NCI-H345 (cell line): ENCODE measurements at places on chromosomes 12 and 14.

DNA sequence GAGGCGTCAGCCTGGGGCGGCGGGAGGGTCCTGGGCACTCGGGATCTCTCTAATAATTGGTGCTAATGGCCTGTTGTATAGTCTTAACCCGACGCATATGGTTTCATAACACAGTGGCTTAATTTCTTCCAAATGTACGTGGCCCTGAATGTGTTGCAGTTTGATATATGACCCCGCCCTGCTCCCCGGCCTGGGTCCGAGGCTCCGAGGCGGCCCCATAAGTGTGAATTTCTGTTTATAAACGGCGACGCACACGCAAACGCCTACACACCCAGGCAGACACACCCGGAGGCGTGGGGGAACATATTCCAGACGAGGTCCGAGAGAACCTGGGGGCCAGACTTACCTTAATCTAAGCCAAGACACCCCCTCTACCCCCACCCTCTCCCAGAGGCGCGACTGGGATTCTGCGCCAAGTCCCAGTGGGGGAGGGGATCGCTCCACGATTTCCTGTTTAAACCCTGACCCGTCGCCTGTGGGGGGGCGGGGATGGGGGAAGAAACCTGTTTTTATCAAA lies 9.7 kb upstream of the HOXC6 start:
- no peak for DNase-seq

DNA sequence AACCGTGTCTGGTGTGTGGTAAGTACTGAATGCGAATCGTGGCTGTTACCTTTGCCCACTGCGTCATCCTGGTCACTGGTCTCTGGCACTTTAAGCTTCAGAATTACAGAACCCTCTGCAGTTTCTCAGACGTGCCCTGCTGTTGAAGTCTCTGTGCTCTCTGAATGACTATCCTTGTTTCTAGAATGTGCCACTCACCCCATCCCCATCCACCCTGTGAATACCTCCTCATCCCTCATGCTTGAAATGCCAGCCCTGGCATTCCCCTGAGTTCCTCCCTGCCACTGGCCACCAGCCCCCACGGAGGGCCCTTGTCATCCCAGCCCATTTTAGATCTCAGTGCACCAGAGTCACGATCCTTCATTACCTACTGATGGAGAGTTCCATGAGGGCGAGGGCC lies 21.3 kb downstream of the TPCN1 start:
- DNase-seq, result no peak

DNA sequence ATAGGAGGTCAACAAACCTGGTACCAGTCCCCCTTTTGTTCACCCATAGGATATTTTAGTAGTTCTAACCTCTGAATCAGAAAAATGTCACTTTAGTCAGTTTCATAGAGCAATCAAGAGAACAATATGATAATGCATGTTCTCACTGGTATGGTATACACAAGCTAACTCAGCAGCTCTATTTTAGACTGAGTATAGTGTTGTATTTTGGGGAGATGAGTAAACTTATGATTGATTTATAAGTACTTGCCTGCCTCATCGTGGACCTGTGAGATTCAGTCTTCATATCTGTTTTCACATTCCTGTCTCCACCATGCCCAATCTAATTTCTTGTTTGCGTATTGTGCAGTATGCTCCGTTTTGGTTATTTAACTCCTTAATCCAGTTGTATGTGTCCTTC lies 20.9 kb downstream of the COX16 start:
- no peak for DNase-seq

DNA sequence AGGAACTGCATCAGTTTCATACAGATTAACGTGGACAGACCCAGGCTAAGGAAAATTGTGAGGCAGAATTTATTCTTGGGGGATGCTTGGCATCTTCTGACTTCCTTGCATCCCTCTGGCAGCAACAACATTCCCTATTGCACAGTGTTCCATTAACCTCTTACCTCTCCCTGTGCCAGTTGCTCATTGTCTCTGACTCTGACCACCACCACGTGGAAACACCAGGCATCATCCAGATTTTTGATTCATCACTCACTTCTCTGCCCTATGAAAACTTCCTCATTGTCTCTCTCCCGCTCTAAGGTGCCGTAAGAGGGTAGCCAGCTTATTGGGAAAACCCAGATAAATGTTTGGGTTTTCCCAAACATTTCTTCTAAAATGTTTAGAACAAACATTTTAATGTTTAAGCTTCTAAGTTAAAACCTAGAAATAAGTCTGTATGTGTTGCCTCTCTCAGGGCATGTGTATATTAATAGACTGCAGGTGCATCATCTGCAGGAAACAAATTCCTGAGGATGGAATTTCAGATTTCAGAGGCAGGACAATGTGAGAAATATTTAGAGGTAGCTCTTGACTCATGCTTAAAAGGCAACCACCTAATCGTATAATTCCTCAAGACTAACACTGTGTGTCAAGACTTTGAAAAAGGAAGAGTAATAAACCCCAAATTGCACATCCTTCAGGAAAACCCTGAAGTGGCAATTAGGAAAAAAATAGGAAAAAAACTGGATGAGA lies 64.5 kb upstream of the SLC35F4 start:
- DNase-seq, result no peak

GRCh38 chr14:101736071-101736470 lies 25.4 kb upstream of the PPP2R5C start:
- DNase-seq, result no peak

GRCh38 chr12:39329876-39330275 lies 113.0 kb downstream of the KIF21A start:
- no peak for DNase-seq

DNA sequence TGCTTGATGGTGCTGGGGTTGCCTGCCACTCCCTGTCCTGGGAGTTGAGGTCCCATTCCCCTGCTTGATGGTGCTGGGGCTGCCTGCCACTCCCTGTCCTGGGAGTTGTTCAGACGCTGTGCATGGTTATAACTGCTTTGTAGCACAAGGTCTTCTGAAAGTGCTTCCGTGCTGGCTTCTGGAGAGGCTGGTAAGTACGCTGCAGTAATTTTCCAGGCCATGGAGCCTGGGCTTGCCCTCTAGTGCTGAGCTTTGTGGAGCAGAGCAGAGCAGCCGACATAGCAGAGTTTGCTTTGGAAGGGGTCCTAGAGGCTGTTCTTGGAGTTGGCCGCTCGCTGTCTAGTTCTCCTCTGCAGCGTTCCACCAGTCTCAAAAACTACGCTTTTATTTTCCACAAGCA lies 6.3 kb downstream of the B4GALNT3 start:
- no peak for DNase-seq

GRCh38 chr14:73008501-73008900 lies 18.4 kb downstream of the ZFYVE1 start:
- no peak for DNase-seq

DNA sequence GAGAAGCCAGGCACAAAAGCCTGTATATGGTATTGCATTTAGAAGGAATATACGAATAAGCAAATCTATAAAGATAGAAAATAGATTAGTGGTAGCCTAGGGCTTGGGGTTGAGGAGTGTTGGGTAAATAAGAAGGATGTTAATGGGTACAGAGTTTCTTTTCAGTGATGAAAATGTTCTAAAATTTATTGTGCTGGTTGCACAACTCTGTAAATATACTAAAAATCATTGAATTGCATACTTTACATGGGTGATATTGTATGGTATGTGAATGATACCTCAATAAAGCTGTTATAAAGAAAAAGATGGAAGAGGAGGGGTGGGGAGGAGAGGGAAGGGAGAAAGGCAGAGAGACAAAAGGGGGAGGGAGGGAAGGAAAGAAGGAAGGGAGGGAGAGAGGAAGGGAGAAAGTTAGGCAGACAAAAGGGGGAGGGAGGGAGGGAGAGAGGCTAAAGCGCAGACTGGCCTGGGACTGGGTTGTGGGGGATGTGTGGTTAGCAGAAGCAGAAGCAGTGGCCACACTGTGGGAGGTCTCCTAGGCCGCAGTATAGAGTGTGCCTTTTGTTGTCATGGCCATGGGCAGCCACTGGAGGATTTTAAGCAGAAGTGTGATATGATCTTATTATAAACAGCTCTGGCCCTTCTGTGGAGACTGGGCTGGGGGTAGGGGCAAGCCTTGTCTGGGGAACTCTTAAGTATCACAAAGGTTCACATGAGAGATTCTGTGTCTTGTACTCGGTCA lies 73.6 kb upstream of the ELK3 start:
- DNase-seq, result no peak

- DNase-seq, result peak; percentile 87
These were observed at the start of gene AHNAK2 for GRCh38 chr14:104977681-104978653. Gene AHNAK2 (minus strand): TSS chr14:104978374. CDS start chr14:104978237, 137 bp downstream.

- no peak for DNase-seq
These were observed 70.6 kb upstream of the DYNC1H1 start for GRCh38 chr14:101893759-101894158.

GRCh38 chr12:22722081-22722480 lies 97.1 kb downstream of the ETNK1 start:
- DNase-seq, result no peak

- DNase-seq, result no peak
These were observed 613.0 kb downstream of the RPS29 start for GRCh38 chr14:48973151-48973550.

GRCh38 chr12:19217446-19217845 lies 87.9 kb downstream of the PLEKHA5 start:
- no peak for DNase-seq

DNA sequence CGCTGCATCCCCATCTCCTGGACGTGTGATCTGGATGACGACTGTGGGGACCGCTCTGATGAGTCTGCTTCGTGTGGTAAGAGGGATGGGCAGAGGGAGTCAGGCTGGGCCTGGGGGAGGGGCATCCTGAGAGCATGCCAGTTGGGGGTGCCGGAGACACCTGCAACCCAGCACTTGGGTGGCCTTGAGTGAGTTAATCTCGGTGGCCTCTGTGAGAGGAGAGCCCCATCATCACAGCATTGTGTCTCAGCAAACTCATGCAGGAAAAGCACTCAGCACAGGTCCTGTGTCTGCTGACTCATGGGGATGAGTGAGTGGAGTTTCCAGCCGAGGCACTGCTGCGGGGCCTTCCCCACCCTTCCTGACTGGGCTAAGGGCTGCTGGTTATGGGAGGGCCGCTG lies 19.6 kb upstream of the LRP1-AS start:
- no peak for DNase-seq

- no peak for DNase-seq
These were observed 4.3 kb upstream of the OTX2 start for GRCh38 chr14:56814519-56814959.

DNA sequence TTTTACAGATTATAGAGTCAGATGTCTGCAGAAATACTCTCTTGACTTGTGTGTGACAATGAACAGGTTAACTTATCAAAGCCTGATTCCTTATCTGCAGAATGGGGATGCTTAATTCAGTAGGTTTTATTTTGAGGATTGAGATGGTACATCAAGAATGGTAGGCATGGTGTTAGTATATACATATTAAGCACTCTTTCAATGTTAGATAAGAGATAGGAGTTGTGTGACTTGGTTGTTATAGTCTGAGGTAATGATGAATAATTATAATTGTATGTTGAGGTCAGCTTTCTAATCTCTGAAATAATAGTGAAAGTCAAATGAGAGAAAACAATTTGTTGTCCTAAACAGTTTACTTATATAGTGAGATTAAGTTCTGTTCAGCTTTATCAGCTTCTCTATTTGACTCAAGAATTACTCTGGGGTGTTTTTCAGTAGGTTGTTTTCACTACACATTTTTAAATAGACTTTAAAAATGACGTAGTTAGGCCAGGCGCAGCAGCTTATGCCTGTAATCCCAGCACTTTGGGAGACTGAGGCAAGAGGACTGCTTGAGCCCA lies 11.9 kb downstream of the PALS1 start:
- no peak for DNase-seq

DNA sequence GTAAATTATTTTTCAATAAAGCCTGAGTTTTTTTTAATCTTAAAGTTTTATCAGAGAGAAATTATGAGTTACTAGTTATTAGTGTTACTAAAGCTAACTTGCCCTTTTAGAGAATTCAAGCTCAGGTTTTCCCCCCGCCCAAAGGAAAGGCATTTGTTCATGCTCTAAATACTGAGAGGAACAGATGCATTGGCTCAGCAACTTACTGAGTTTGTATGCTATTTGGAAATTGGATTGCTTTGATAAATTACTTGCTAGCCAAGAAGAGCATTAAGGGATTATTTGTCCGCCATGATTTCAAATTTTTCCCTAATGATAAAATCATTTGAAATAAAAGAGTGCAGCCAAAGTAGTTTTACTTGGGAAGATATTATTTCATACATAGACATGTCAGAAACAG lies 149.4 kb downstream of the METTL25 start:
- no peak for DNase-seq

- DNase-seq, result peak; percentile 72
These were observed 222.1 kb downstream of the C12orf42 start for GRCh38 chr12:103273645-103274044.
